ENCODE measurements at places on chromosomes 12 and 14.

DNA sequence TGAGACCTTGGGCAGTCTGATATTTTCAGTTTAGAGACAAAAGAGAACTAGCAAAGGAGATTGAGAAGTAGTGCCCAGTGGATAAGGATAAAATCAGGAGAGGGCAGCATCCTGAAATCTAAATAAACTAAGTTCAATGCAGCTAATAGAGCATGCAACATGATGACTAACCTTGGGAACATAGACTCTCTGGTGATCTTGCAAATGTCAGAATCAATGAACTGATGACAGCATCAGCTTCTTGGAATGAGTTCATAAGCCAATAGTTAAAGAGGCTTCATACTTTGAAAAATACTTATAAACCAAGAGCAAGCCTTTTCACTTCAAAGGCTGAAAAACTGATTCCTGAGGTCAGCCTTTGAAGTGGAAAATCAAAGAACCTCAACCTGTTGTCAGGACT is 8.2 kb downstream of the TAS2R19 start:
- DNase-seq, result no peak

DNA sequence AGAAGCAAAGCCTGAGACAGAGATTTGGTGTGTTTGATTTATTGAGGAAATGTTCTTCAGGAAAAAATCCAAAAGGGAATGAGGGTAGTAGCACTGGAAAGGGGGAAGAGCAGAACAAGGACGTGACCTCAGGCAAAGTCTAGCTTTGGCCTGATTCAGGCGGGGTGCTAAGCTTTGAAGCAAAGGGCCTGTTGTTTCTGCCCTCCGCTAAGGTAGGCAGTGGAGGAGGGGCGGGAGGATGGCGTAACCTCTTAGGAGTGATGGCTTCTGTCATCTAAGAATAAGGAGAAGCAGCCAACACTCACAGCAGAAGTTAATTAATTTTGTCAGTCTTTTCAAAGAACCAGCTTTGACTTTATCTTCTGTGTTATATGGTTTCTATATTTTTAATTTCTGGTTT is 20.4 kb downstream of the ABHD12B start:
- no peak for DNase-seq

GRCh38 chr12:51529651-51529970 is 61.4 kb upstream of the SCN8A start:
- no peak for DNase-seq

DNA sequence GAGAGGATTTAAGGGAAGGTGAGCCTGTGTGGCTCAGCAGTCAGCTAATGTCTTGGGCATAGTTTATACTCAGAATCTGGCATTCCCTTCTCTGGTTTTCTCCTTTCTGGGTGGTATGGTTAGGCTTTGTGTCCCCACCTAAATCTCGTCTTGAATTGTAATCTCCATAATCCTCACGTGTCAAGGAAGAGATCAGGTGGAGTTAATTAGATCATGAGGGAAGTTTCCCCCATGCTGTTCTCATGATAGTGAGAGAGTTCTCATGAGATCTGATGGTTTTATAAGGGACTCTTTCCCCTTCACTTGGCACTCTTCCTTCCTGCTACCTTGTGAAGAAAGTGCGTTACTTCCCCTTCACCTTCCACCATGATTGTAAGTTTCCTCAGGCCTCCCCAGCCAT is 169.8 kb upstream of the PELI2 start:
- no peak for DNase-seq

DNA sequence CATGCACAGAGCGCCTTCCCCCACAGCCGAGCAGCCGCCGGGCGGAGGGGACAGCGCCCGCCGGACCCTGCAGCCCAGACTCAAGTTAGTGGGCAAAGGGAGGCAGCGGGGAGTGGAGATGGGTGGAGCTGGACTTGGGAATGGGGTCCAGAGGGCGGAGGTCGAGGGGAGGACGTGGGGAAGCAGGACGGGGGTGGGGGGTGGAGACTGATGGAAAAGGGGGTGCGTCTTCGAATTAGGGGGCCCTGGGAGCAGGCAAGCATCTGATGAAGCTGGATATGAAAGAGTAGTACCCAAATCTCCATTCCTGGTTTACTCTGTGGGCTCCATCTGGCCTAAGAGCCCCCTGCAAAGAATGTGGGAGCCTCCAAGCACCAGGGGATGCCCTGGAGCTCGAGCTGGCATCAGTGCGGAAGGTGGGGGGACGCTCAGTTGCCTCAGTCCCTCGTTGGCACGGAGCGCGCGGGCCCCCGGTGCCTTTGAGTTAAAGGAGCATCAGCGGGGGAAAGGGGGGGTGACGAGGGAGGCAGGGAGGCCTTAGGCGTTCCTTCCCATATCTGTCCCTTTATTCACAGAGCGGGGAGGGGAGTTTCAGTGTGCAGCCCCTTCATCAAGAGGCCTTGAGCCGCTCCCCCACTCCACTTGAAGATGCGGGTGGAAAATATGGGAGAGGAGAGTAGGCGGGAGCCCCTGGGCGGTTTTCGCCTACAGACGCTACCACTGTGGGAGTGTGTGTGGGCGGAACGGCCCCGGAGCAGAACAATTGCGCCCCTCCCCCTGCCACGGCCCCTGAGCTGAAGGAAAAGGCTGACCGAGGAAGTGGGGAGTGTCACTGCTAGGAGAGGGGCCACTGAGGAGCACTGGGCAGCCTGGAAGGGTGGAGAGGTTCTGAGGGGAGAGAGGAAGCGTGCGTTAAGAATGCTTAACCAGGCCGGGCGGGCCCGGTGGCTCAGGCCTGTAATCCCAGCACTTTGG is 644 bp downstream of the NAB2 start:
- DNase-seq, result peak; percentile 65

- no peak for DNase-seq
These were observed 10.9 kb downstream of the FBRSL1 start for GRCh38 chr12:132500856-132501180.

DNA sequence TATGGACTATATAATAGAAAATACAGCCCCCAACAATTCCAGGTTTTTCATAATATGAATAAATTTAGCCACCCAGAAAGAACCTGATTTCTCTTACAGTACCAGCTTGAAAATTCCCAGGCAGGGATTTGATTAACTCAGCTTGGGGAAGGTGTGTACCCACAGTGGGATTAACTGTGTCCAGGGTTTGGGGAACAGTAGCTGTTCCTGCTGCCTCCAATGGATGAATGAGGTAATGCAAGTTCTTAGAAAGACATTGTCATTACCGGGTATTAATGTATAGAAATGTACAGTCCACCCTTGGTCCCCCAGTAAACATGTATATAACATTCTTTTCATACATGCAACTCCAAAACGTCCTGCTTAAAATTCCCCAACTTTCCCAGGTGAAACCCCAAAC is 115.6 kb downstream of the LRIG3 start:
- no peak for DNase-seq

DNA sequence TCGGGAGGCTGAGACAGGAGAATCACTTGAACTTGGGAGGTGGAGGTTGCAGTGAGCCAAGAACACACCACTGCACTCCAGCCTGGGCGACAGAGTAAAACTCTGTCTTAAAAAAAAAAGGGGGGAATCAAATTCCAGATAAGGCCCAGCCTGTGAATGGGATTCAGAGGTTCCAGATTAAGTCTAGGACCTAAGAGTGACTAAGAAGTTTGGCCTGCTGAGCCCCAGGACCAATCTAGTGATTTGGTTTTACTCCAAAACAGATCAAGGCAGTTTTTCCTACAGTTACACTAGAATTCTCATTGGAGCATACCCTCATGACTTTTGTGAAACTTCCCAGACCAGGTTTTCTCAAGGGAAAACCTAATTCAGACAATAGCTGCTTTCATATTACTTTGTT is 22.8 kb downstream of the EXOC5 start:
- no peak for DNase-seq

- no peak for DNase-seq
These were observed 87.2 kb upstream of the PTPRB start for GRCh38 chr12:70724444-70724843.

GRCh38 chr12:104049903-104050356 is at the start of gene GLT8D2:
Gene GLT8D2, minus strand, starts transcription at chr12:104050187. Its CDS starts 30,539 bp downstream, at chr12:104019648.
- peak; percentile 50 for DNase-seq

DNA sequence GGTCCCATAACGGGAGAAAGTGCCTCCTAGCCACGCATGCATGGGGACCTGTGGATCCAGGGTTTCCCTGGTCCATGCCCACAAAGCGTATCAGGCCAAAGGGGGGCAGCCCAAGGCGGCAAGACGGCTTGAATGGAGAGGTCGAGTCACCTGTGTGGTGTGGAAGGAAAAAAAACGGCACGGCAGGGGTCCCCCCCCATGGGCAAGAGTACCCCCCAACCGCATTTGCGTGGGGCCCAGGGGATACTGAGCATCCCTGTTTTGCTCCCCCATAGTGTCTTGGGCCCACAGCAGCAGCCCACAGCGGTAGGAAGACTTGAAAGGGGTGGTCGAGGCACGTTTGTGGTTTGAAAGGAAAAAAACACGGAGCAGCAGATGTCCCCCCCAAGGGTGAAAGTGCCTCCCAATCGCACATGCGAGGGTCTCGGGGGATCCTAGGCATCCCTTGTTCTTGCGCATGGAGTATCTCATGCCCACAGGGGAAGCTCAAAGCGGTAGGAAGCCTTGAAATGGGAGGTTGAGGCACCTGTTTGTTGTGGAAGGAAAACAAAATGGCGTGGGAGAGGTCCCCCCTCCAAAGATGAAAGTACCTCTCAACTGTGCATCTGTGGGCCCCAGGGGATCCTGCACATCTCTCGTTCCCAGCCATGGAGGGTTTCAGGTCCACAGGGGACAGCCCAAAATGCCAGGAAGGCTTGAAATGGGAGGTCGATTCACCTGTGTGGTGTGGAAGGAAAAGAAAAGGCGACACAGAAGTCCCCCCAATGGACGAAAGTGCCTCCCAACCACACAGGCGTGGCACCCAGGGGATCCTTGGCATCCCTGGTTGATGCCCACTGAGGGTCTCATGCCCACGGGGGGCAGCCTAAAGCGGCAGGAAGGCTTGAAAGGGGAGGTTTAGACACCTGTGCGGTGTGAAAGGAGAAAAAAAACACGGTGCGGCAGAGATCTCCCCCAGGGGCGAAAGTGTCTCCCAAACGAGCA is 577.5 kb downstream of the ALG10 start:
- DNase-seq, result no peak

DNA sequence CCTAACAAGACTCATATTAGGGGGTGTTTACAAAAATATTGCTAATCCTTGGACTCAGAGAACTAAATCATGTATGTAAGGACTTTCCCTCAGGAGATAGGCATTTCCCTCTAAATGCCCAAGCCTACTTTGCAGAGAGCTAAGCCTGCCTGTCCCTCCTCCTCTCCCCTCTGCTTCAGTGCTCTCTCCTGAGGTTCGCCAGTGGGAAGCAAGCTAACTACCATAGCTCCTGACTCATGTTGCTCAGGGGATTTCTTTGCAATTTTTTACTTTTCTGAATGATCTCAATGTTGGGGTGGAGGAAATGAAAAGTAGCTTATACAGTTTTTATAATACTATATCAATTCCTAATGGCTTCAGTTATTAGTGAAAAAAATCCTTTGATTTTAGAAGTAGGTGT is 29.6 kb downstream of the IFT43 start:
- DNase-seq, result no peak

- no peak for DNase-seq
These were observed 616 bp upstream of the CCDC77 start for GRCh38 chr12:400828-401227.

DNA sequence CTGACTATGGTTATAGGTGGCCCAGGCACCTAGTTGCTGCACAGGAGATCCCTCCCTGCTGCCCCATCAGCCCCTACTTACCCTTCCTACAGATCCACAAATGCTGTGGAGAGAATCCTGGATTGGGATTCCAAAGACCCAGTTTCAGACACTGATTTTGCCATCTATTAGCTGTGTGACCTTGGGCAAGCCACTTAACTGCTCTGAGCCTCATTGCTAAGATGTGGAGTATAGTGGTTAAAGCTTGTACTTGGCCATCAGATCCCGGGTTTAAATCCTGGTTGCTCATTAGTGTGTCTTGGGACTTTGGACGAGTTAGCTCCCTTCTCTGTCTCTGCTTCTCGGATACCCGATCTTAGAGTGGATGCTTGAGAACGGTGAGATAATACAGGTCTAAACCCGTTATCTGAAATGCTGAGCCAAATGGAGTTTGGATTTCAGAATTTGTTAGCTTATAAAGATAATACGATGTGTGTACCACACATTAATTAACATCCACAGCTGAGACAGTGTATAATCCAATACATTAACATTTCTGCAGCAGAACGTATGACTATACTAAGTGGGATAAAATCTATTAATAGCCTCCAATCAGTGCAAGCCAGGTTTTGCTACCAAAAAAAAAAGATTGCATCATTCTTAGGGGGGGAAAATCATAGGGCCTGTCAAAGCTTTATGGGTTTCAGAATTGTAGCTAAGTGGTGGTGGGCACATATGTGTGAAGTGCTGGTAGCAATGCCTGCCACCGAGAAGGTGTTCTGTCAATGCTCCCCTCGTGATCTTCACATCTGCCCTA is 16.0 kb downstream of the PROX2 start:
- DNase-seq, result peak; percentile 25

GRCh38 chr12:68630050-68630449 is 19.4 kb downstream of the RAP1B start:
- no peak for DNase-seq

DNA sequence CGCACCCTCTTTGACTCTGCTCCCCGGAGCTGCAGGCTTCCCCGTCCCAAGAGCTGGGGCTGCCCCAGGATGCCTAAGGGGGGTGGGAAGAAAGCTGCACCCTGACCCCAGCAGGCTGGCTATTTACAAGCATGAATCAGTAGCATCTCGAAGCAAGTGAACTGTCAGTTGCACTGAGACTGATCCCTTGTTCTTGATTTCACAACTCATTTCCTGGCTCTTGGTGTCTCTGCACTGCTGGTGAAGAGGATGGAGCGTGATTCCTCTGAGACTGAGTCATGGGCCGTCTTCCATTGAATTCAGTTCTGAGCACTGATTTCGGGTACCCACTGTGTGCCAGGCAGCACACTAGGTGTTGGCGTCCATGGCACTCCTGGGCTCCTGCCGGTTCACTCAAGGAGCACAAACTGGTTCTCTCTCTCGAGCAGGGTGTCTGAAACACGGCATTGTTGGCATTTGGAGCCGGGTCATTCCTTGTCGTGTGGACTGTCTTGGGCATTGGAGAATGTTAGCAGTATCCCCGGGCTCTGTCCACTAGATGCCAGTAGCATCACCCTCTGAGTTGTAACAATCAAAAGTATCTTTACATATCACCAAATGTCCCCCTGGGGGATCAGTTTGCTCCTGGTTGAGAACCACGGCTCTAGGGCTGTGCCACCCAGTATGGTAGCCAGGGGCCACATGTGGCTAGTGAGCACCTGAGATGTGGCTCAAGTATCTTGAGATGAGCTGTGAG is 86.9 kb downstream of the RIN3 start:
- DNase-seq, result peak; percentile 59

- peak; percentile 75 for DNase-seq
These were observed 583 bp downstream of the CPNE8 start for GRCh38 chr12:38904537-38905479.

- DNase-seq, result no peak
These were observed 42.8 kb upstream of the CPSF6 start for GRCh38 chr12:69196302-69197288.
